ENCODE measurements at places on chromosomes 13 and 19. TPM values are rescaled to one million over a fixed set of nuclear protein-coding genes. Genes with fewer than 3 reads are reported as not detected.

FCER2 gene
- total RNA-seq: not detected

ACP7 gene
- total RNA-seq: not detected

UPF1 gene
- total RNA-seq: 40.2 TPM

ZNF135 gene
- 4.5 TPM for total RNA-seq

MYBPC2 gene
- total RNA-seq: 0.35 TPM

OSCAR gene
- not detected for total RNA-seq

MAST1 gene
- total RNA-seq: 0.27 TPM

DNA sequence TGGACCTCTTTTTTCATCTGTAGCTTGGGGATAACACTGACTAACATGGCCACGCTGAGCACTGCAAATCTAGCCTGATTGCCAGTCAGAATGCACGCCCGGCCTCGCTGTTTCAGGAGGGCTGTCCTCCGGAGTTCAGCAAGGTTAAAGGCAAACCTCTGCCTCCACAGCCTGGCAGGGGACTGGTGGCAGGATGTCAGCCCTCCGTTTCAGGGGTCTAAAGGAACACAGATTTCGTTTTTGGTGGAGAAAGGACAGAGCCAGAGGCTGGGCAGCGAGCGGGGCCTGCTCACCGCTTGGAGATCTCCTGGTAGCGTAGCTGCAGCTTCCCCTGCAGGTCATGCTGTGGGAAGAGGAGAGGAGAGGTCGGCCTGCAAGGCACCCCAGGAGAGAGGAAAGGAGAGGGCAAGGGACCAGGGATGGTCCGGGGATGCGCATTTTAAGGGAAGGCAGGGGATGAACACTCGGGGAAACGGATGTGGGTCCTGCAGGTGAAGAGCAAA lies 560 bp downstream of the NDUFA7 start:
- DNase-seq: no peak
- peak overlapping the region; percentile 98 for H3K4me3 ChIP-seq
- H3K4me1 ChIP-seq: peaks cover 5% of the 10 kb centered on the region
- H3K27me3 ChIP-seq: no peaks in the 10 kb centered on the region
- peak overlapping the region; percentile 95 for H3K27ac ChIP-seq

GRCh38 chr19:29610574-29611271 lies 4.6 kb downstream of the POP4 start:
- H3K27ac ChIP-seq: no peak overlapping the region
- H3K27me3 ChIP-seq: no peaks in the 10 kb centered on the region
- peak; percentile 85 for DNase-seq
- no peak overlapping the region for H3K4me3 ChIP-seq
- H3K4me1 ChIP-seq: peaks cover 14% of the 10 kb centered on the region
- H3K36me3 ChIP-seq: peaks cover 58% of the 10 kb centered on the region

DNA sequence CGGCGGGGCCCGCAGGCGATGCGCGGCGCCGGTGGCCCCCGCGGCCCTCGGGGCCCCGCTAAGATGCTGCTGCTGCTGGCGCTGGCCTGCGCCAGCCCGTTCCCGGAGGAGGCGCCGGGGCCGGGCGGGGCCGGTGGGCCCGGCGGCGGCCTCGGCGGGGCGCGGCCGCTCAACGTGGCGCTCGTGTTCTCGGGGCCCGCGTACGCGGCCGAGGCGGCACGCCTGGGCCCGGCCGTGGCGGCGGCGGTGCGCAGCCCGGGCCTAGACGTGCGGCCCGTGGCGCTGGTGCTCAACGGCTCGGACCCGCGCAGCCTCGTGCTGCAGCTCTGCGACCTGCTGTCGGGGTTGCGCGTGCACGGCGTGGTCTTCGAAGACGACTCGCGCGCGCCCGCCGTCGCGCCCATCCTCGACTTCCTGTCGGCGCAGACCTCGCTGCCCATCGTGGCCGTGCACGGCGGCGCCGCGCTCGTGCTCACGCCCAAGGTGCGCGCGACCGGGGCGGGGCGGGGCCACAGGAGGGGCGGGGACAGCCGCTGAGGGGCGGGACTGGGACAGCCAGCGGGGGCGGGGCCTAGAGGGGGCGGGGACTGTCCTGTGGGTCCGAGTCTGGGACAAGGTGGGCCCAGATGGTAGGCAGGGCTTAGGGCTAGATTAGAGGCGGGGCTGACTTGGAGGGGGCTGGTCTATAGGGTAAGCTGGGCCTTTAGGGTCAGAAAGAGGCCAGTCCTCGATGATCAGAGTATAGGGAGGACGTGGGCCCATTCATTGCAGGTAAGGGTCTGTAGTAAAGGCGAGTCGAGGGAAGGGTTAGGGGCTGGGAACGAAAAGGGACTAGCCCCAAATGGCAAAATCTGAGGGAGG lies 5.1 kb downstream of the GRIN2D start:
- peaks cover 40% of the 10 kb centered on the region for H3K27me3 ChIP-seq
- H3K36me3 ChIP-seq: no peaks in the 10 kb centered on the region
- H3K4me3 ChIP-seq: peak overlapping the region; percentile 40
- DNase-seq: peak; percentile 83
- H3K27ac ChIP-seq: no peak overlapping the region

DNA sequence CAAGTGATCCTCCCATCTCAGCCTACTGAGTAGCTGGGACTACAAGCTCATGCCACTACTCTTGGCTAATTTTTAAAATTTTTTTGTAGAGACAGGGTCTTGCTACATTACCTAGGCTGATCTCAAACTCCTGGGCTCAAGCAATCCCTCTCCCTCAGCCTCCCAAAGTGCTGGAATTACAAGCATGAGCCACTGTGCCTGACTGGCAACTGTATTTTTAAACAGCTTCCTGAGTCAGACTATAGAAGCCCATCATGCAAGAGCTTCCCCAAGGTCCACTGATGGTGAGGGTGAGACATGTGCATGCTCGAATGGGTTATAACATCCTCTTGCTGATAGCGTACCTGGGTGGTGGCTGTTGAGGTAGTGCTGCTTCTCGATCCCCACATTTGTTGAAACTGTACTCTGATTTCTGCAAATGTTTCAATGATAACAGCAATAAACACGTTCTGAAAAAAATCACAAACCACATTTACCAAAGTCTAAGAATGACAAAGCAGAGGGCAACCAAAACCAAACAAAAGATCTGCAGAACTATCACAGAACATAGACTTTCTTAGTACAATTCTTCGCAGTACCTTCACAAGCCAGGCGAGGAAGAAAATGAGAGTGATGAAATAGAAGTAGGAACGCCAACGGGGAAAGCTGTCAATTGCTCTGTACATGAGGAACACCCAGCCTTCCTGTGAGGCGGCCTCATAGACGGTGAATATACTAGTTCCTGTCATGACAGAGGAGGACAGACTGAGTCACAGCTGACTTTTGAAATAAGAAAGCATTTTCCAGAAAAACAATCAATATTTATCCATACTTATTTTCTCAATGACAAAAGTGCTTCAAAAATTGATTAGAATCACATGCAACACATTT lies 124.4 kb downstream of the NALCN start:
- H3K27ac ChIP-seq: no peak overlapping the region
- H3K4me1 ChIP-seq: no peaks in the 10 kb centered on the region
- no peaks in the 10 kb centered on the region for H3K36me3 ChIP-seq
- no peaks in the 10 kb centered on the region for H3K27me3 ChIP-seq
- H3K4me3 ChIP-seq: no peak overlapping the region

DNA sequence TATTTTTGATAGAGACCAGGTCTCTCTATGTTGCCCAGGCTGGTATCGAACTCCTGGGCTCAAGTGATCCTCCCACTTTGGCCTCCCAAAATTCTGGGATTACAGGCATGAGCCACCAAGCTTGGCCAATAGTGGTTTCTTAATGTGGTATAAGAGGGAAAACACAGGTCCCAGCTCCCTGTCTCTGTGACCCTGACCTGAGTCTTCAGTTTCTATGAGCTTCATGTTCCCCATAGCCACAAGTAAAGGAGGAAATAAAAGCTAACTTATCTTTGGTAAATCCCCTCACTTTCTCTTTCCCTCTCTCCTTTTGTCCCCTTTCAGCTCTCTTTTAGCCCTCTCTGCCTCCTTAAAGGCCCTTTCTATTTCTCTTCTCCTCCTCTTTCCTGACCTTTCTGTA lies 50.3 kb downstream of the ABCC4 start:
- no peaks in the 10 kb centered on the region for H3K4me1 ChIP-seq
- H3K27me3 ChIP-seq: no peaks in the 10 kb centered on the region
- no peak overlapping the region for H3K4me3 ChIP-seq
- H3K27ac ChIP-seq: no peak overlapping the region
- DNase-seq: no peak

- H3K36me3 ChIP-seq: no peaks in the 10 kb centered on the region
- DNase-seq: no peak
- H3K4me1 ChIP-seq: no peaks in the 10 kb centered on the region
- H3K4me3 ChIP-seq: no peak overlapping the region
- H3K27ac ChIP-seq: no peak overlapping the region
These were observed 6.9 kb upstream of the HTR2A start for GRCh38 chr13:46903748-46904147.

GRCh38 chr19:40741527-40742390 lies 8.5 kb downstream of the ACTMAP start:
- peaks cover 30% of the 10 kb centered on the region for H3K36me3 ChIP-seq
- H3K4me1 ChIP-seq: peaks cover 12% of the 10 kb centered on the region
- no peaks in the 10 kb centered on the region for H3K27me3 ChIP-seq
- DNase-seq: no peak

DNA sequence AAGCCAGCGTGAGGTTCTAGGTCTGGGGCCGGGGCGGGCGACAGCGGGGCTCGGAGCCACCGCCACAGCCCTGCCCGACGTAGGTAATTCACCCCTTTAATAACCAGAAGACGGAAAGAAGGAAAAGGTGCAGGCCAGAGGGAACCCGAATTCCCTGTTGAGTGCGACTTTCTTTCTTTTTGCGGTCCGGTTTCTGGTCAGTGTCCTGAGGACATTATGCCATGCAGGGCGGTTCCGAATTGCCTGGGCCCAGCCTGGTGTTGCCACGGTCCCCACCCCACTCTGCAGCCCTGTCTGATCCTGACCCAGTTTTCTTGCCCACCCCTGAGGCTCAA lies 18.4 kb upstream of the TFDP1 start:
- DNase-seq: no peak
- no peaks in the 10 kb centered on the region for H3K27me3 ChIP-seq
- H3K4me3 ChIP-seq: no peak overlapping the region
- no peaks in the 10 kb centered on the region for H3K4me1 ChIP-seq
- no peaks in the 10 kb centered on the region for H3K36me3 ChIP-seq
- no peak overlapping the region for H3K27ac ChIP-seq

Measured in heart left ventricle (tissue), 16 donors.